ENCODE measurements at places on chromosomes 12 and 14. TPM values are rescaled to one million over a fixed set of nuclear protein-coding genes. Genes with fewer than 3 reads are reported as not detected.

DNA sequence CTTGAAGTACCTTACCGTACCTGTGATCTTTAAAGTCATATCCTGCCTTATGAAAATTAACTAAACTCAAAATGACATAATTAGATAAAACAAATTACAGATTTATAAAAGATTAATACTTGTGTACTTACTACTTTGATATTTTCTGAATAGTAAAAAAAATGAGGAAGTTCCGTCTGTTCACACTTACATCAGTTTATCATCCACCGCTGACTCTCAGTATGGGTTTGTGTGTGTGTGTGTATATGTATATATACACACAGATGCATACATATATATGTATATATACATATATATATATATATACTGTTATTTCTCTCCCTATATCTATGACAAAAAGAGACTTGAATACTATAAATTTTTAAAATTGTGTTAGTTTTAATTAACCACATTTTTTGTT lies 65.0 kb upstream of the MON2 start:
- DNase-seq, result no peak

GRCh38 chr12:20442322-20442721 lies 74.0 kb downstream of the PDE3A start:
- no peak for DNase-seq

KIF26A gene
- 21.4 TPM for polyA plus RNA-seq

DNA sequence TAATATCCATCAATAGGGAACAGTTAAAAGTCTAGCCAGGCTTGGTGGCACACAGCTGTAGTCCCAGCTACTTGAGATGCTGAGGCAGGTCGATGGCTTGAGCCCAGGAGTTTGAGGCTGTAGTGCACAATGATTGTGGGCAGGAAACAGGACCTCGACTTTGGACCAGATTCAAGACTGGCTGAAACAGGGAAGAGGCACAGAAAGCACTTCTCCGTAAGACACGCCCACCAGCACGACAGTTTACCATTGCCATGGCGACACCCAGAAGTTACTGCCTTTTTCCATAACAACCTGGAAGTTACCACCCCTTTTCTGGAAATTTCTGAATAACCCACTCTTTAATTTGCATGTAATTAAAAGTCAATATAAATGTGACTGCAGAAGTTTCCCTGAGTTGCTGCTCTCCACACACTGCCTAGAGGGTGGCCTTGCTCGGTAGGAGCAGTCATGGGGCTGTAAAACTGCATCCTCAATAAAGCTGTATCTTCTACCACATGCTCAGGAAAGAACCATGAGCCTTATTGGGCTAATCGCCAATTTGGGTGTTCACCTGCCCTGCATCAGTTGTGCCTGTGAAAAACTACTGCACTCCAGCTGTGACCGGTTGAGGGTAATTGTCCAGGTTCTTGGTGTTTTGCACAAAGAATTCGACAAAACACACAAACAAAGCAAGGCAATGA lies 4.6 kb upstream of the LRRC23 start:
- DNase-seq, result no peak

DNA sequence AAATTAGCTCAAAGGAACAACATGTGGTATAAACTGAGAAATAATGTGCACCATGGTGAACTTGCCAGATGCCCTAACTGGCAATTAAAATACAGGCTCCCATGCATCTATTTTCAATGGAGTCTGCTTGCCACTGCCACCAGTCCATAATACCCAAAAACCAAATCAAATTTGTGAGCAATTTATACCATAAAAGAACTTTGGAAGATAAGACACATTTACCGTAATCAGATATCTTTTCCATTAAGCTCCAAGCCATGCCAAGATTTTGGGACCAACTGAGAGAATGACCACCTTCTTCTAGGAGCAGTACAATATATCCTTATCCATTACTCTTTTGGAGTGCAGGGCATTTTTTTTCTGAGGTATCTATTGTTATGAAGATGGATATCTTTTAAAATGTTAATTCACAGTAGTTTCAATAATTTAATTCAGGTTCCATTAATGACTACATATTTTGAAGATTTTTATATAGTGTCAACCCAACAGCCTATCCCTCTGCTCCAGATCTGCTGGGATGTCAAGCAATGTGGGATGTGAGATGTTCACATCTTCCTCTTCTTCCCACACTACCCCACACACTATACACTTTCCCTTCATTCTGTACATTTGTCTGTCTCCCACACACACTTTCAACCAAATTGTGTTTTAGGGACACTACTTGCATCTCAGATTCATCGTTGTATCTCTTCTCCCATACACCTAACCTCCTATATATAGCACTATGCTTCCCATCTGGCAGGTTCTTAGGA lies 53.3 kb downstream of the KIF21A start:
- no peak for DNase-seq

DNA sequence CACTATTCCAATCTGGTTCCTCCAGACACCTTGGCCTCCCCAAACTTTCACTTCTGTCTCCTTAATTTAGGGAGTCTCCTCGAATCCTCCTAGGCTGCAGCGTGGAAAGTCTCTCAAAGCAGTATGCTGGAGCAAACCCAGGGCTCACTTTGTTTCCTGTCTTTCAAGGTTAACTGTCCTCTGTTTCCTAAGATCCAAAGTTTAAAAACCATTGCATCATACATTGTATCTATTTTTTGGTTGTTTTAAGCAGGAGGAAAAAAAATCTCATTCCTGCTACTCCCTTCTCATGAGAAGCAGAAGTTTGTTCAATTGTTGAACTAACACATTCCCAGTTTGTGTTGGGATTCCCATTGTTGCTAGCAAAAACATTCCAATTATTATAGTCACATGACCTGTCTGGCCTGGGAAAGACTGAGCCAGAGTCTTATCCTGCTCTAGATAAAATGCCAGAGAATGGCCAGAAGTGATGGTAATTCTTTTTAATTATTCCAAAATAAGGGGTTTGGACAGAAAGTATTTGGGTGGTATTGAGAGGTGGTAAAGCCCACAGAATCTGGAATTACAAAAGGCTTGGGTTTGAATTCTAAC lies 67.3 kb downstream of the HSPB8 start:
- no peak for DNase-seq

- no peak for DNase-seq
Observed at GRCh38 chr12:29224572-29224971, 75.5 kb downstream of the FAR2 start.

- no peak for DNase-seq
Observed at GRCh38 chr12:12505544-12506495, 56.8 kb downstream of the DUSP16 start.

DNA sequence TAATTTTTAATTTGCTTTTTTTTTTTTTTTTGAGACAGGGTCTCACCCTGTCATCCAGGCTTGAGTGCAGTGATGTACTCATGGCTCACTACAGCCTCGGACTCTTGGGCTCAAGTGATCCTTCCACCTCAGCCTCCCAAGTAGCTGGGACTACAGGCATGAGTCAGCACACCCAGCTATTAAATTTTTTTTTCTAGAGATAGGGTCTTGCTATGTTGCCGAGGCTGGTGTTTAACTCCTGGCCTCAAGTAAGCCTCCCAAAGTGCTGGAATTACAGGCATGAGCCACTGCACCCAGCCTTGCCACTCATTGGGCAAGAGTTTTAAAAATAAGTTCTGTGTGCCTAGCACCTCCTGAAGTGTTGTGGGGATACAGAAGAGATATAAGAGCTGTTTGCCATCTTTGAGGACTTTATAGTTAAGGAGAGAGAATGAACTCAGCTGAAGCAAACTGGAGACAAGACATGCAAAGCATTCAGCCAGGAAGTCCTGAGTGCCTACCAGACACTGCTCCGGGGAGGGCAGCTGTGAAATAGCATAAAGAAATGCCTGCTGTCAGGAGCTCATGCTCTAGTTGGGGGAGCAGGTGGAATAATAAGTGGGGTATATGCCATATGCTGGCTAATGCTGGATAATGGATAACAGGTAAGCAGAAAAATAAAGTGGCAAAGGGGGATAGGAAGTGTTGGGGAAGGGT lies 15.0 kb upstream of the EMP1 start:
- no peak for DNase-seq

DNA sequence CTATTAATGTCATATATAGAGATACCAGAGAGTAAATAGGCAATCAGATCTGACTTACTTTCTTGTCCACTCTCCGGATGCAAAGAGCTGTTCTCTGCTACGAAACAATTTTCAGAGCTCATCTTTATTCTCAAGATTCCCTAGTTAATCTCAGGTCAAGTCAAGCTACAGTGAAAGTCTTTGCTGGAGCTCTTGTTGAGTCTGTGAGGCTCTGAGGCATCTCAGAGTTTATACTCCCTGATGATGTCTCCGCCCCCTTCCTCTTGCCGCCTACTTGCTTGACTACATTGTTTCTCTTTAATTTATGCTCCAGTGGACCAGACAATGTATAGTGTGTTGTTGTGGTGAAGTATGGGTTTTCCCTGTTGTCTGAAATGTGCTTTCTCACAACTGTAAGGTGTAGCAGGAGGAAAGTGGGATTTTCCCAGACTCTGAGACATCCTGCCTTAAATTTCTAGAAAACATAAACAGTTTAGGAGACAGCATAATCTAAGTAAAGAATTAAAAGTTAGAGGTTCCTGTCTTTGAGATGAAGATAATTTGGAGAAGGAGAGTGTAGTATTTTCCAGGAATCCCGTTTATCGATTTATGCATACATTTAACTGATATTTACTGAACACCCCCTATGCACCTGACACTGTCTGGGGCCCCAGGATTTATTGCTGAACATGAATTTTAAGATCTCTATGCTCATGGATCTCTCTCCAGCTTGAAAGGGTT lies at the start of gene CD69:
Gene CD69, minus strand, starts transcription at position 203 of the 720 bp plus-strand sequence. Its CDS starts 81 bp downstream, at position 122.
- no peak for DNase-seq

GRCh38 chr12:114414031-114414865 lies 8.3 kb upstream of the TBX5 start:
- DNase-seq, result no peak

SERPINA10 gene
- polyA plus RNA-seq, result 0.78 TPM

DNA sequence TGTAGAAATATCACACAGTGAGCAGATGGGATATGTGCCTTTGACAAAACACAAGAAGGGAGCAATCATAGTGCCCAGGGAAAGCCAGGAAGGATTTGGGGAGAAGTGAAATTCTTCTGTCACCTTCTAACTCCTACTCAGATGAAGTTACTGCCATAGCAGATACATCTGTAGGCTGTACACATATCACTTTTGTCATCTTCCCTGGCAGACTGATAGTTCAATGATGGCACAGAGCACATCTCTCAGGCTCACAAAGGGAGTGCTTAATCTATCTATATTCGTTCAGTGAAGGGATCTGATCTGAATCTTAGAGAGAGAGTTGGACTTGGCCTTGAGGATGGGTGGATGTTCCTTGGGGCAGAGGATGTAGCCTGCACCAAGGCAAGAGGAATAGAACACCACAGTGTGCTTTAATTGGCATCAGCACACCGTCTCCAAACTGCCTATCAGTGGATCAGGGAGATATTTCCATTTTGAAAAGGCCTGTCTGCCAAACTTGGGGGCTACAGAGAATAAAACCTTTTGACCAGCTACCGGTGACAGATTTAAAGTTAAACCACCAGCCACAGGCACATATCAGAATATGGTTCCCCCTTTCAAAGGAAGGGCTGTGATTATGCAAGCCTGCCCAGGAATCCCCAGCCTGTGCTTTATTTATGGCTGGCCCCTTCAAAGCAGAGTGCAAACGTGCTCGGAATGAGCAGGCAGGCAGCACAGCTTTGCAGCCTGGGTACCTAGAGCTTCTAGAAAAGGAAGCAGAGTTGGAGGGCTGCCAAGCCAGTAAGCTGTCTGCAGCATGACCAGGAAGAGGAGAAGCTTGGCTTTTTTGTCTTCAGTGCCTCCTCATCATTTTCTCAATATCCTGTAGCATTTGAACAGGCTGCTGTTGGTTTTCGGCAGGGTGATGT lies 165.5 kb upstream of the DYRK2 start:
- no peak for DNase-seq

MAP1LC3B2 gene
- polyA plus RNA-seq, result 7.9 TPM

ANKS1B gene
- polyA plus RNA-seq, result 3.6 TPM

SSTR1 gene
- 1.9 TPM for polyA plus RNA-seq

GRCh38 chr12:130162267-130162666 lies at the start of gene FZD10:
Gene FZD10 (plus strand): TSS chr12:130162464. CDS start chr12:130162943, 479 bp downstream.
- no peak for DNase-seq

MDM2 gene
- 76.4 TPM for polyA plus RNA-seq

FSCB gene
- not detected for polyA plus RNA-seq

DNA sequence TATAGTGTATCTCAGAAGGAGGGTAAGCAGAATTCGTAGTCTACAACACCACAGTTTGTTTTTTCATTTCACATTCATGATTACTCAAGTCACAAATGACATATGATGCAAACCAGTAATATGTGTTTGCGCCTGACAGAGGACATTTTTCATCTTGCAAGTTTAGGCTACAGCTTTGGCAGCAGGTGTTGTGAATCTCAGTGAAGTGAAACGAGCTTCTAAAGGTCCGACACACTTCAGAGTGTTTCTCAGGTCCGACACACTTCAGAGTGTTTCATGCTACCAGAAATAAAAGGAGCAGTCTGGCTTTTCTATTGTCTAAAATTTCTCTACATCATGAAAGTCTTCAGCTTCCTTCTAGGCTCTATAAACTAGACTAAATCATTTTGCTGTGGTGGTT lies 22.7 kb downstream of the CLEC14A start:
- no peak for DNase-seq

KCNH5 gene
- polyA plus RNA-seq, result 0.14 TPM

- no peak for DNase-seq
Observed at GRCh38 chr12:69065775-69066174, 132.8 kb upstream of the CPM start.

TAS2R31 gene
- 2.0 TPM for polyA plus RNA-seq

FGF23 gene
- polyA plus RNA-seq, result not detected

NT5DC3 gene
- polyA plus RNA-seq, result 3.3 TPM

GRCh38 chr12:112839386-112839972 lies 47.9 kb downstream of the RPH3A start:
- DNase-seq, result no peak

- no peak for DNase-seq
Observed at GRCh38 chr12:105330931-105331804, 677 bp downstream of the C12orf75 start.

B3GNT4 gene
- polyA plus RNA-seq, result 5.2 TPM
